ENCODE measurements at places on chromosomes 2 and 18. TPM values are rescaled to one million over a fixed set of nuclear protein-coding genes. Genes with fewer than 3 reads are reported as not detected.

Gene FABP1
- not detected for total RNA-seq

Gene ZBTB7C
- 28.8 TPM for total RNA-seq

Gene SCN7A
- 0.48 TPM for total RNA-seq

Gene ACTG2
- 40.8 TPM for total RNA-seq

Gene LYG2
- not detected for total RNA-seq
